ENCODE measurements at places on chromosomes 11 and 22. TPM values are rescaled to one million over a fixed set of nuclear protein-coding genes. Genes with fewer than 3 reads are reported as not detected.

The FXYD6 gene
- 149 TPM for polyA plus RNA-seq

The MUC15 gene
- 2.7 TPM for polyA plus RNA-seq

The APOA4 gene
- polyA plus RNA-seq: not detected

The MMP13 gene
- 0.10 TPM for polyA plus RNA-seq

The CRYBB3 gene
- 0.32 TPM for polyA plus RNA-seq

The SPTY2D1 gene
- 32.4 TPM for polyA plus RNA-seq

The PATE4 gene
- not detected for polyA plus RNA-seq

The USP35 gene
- polyA plus RNA-seq: 4.6 TPM

The BATF2 gene
- 3.3 TPM for polyA plus RNA-seq

The IRF7 gene
- polyA plus RNA-seq: 8.1 TPM

The ST14 gene
- 28.4 TPM for polyA plus RNA-seq

The OR51D1 gene
- not detected for polyA plus RNA-seq

The SCGB1D4 gene
- polyA plus RNA-seq: not detected

The GAL gene
- polyA plus RNA-seq: 0.44 TPM

The PLAAT4 gene
- 11.1 TPM for polyA plus RNA-seq

The OR8D4 gene
- polyA plus RNA-seq: 0.01 TPM

The OR8K5 gene
- polyA plus RNA-seq: not detected

The TRIM51 gene
- polyA plus RNA-seq: not detected

The GPHA2 gene
- 2.8 TPM for polyA plus RNA-seq

The BTG4 gene
- polyA plus RNA-seq: not detected

The GRIA4 gene
- polyA plus RNA-seq: 0.45 TPM

The SHISA8 gene
- 0.39 TPM for polyA plus RNA-seq

The UBASH3B gene
- polyA plus RNA-seq: 7.6 TPM

The MICAL3 gene
- 25.6 TPM for polyA plus RNA-seq

The C22orf42 gene
- polyA plus RNA-seq: not detected

The DGCR6L gene
- polyA plus RNA-seq: 49.8 TPM

The MYOD1 gene
- polyA plus RNA-seq: not detected

The PATE2 gene
- not detected for polyA plus RNA-seq

The MIAT gene
- polyA plus RNA-seq: 0.48 TPM

The MUC6 gene
- 9.9 TPM for polyA plus RNA-seq

The OR9G1 gene
- polyA plus RNA-seq: not detected

The PISD gene
- 35.8 TPM for polyA plus RNA-seq

The HOATZ gene
- polyA plus RNA-seq: 0.21 TPM

The SULT4A1 gene
- polyA plus RNA-seq: 2.6 TPM

The GDPD4 gene
- polyA plus RNA-seq: not detected

The IFITM1 gene
- 42.0 TPM for polyA plus RNA-seq

The SPCS2 gene
- 238 TPM for polyA plus RNA-seq

The HEPN1 gene
- polyA plus RNA-seq: 1.3 TPM

The MS4A1 gene
- 0.69 TPM for polyA plus RNA-seq

The SAA4 gene
- polyA plus RNA-seq: not detected

The PGGHG gene
- 20.4 TPM for polyA plus RNA-seq

The KCTD17 gene
- 35.4 TPM for polyA plus RNA-seq

The TUBGCP6 gene
- 40.7 TPM for polyA plus RNA-seq

The CASP1 gene
- 4.2 TPM for polyA plus RNA-seq

The SEC14L2 gene
- polyA plus RNA-seq: 4.0 TPM

The GAS2L1 gene
- polyA plus RNA-seq: 7.2 TPM

The UPK2 gene
- polyA plus RNA-seq: 8.7 TPM

The TEX12 gene
- polyA plus RNA-seq: not detected

The ROBO3 gene
- 29.2 TPM for polyA plus RNA-seq

The RELT gene
- polyA plus RNA-seq: 4.2 TPM

The C1QTNF4 gene
- 5.6 TPM for polyA plus RNA-seq

The OR8G1 gene
- not detected for polyA plus RNA-seq

Data from right renal pelvis (tissue), 4 donors.